ENCODE measurements at places on chromosomes 3 and 15.

DNA sequence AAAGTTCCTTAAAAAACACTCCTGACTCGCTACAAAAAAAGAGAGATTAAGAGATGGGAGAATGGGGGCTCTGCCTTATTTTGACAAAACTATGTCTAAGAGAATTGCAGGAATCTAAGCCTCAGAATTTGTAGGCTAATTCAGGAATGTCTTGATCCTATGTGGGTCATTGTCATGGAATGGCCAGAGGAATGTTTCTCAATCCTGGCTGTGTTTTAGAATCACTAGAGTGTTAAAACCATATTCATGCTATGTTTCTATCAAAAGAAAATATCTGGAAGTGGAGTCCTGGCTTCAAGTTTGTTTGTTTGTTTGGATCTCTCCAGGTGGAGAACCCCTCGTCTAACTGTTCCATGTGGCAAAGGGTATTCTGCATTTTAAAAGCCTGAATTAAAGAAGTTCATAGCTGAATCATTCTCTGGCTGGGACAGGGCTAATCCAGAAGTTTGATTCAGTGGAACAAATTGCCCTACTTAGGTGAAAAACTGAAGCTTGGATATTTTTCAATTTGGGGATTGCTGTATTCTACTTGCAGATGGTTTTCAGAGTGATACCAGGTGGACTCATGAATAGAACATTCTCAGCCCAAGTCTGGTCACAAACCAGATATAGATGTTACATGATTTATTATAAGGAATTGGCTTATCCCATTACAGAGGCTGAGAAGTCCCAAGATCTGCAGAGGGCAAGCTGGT is 28.2 kb downstream of the GJD2 start:
- no peak for DNase-seq

GRCh38 chr3:71214016-71214415 is 369.5 kb downstream of the FOXP1 start:
- DNase-seq = no peak

DNA sequence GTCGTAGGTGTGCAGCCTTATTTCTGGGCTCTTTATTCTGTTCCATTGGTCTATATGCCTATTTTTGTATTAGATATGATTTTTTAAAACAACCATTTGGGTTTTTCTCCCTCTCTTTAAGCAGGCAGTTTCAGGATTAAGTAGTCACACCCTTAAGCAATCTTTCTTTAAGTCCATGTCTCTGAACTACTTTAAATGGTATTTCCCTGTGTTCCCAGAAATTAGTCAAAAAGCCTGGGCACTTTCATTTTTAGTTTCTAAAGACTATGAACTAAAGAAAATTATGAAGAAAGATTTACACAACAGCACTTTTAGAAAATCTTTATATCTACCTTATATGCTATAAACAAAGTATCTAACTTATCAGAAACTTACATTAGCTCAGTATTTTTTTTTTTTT is 110.3 kb downstream of the FAIM start:
- DNase-seq = no peak

DNA sequence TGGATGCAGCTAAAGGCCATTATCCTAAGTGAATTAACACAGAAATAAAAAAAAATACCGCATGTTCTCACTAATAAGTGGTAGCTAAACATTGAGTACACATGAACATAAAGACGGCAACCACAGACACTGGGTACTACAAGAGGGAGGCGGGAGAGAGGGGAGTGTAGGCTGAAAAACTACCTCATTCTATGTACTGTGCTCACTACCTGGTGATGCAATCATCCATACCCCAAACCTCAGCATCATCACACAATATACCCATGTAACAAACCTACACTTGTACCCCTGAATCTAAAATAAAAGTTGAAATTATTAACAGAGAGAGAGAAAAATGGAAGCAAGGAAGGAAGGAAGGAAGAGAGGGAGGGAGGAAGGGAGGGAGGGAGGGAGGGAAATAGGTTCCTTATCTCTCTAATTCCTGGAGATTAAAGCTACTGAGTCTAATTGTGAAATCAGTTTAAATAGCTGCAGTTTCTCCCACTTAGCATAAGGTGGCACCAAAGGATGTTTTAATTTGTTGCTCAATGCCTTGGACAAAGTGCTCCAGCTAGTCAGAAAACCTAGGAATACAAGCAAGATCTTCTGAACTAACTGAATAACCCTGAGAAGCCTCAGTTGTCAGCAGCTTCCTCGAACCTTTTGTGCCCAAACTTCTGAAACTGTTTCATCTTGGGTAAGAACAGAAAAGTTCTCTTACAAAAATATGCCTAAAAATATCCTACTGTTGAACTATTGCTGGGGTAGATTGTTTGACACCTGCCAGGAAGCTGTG is 79.4 kb upstream of the ATP11B start:
- peak; percentile 24 for DNase-seq

DNA sequence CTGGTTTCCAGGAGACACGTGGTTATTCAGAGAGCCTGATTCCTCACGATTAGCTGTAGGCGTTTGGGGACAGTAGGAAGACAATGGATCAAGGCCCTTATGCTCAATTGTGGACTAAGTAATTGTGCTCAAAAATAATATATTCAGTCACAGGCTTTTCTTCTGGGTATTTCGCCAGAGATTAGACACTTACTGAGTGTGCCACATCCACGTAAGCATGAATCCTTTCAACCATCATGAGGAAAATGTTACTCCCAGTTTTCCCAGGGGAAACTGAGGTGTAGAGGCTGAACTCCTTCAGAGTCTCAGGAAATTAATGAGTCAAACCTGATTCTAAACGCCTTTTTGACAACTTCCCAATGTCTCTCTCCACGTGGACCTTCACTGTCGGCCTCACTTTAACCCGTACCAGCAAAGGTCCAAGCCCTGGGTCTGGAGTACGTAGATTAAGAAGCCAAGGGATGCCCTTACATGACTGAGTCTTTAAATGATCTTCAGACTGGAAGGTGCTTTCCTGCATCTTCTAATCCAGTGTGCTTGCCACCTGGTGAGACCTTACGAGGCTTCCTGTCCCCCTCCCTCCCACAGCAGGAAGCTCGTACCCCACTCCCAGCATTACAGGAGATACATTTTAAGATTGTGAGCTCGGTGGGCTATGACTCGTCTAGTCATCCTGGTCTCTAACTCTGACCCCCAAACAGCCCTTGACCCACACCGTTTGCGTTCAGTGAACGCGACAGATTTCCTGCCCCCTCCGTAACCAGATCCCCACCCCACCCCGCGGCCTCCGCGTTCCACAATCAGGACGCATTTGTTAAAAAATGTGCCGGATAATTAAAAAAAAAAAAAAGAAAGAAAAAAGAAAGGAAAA is 1.7 kb downstream of the PKM start:
- DNase-seq = no peak

DNA sequence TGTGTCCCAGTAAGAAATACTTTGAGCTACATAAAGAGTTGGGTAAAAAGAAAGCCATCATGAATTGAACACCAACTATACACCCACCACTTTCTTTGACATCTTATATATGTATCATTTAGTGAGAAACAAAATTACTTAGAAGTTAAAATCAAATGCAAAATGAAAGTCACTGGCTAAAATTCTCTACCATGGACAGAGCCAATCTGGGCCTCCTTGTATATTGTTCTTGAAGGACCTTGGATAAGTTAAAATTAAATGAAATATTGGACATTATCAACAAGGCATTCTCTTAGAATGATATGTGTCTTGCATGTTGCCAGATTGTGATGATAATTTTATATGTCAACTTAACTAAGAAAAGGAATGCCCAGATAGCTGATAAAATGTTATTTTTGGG is 64.2 kb upstream of the CHL1 start:
- no peak for DNase-seq

DNA sequence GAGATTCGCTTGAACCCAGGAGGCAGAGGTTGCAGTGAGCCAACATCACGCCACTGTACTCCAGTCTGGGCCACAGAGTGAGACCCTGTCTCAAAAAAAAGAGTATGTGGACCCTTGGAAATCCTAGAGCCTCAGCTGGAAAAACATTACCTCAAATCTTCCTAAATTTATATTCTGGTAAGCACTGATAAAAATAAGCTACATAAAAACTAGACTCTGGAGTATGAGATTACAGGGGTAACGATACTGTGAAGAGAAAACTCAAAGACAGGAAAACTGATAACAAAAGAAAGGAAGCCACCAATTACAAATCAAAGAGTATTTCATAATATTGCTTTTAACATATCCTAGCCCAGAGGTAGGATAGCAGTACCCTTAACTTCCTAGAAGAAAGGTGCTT is 30.3 kb downstream of the SETD2 start:
- DNase-seq = no peak

DNA sequence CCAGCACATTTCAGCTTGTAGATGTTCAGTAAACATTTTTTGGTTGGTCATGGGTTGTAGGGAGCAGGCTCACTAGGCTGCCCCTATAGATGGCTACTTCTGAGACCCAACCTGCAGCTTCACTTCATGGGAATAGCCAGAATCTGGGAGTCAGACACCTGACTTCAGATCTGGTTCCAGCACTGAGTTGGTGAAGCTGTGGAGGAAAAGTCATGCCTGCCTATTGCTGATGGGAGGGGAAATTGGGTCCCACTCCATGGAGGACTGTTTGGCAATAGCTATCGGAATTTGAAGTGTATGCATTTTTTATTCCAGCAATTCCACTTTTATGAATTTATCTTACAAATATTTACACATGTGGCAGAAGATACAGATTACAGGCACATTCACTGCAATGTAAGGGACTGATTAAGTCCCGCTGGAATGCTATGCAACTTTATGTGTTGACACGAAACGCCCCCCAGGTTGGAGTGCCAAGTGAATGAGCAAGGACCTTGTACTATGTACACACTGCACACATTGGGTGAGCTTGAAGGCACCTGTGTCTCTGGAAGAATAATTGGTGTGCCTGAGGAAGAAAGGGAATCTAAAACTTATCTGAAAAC is 7.8 kb upstream of the CCR1 start:
- DNase-seq = no peak

DNA sequence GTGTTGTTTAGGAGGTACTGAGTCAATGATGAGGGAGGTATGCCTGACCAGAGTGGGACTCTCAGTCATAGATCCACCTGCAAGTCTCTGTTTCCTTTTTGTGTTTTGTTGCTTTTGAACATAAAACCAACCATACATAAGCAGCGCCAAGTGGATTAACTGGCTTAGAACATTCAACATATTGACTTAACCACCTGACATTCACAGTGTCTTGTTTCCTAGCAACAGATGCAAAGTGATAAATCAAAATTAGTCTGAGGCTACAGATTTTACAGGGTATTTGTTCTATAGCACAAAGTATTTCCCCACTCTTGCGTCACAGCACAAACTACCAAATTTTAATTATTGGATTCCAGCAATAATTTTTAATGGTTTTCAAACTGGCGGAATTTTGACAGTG is 283.8 kb downstream of the BBX start:
- DNase-seq = no peak

DNA sequence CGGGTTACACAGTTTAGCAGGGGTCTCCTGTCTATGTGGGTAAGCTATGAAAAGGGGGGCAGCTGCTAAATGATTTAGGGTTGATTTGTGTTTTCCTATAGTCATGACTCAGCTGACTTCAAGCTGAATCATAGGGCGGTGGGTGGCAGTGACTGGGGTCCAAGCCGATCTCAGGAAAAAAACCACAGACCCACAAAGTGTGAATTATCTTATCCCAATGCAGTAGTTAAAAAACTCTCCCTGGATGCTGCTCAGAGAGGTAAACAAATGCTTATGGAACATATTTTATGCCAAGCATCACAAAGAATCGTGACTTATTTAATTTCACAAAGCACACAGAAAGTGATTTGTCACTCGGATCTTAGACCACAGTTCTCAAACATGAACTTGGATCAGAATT is 18.4 kb upstream of the TOPAZ1 start:
- no peak for DNase-seq
